ENCODE measurements at places on chromosomes 6 and 20.

GRCh38 chr6:45832063-45832462 is 183.6 kb downstream of the CLIC5 start:
- DNase-seq: no peak

GRCh38 chr20:32454164-32455145 is 96.3 kb downstream of the ASXL1 start:
- peak; percentile 19 for DNase-seq

GRCh38 chr6:47655719-47656595 is 42.4 kb upstream of the ADGRF4 start:
- no peak for DNase-seq

- no peak for DNase-seq
Measured at GRCh38 chr6:117076076-117076475, 189.3 kb upstream of the VGLL2 start.

DNA sequence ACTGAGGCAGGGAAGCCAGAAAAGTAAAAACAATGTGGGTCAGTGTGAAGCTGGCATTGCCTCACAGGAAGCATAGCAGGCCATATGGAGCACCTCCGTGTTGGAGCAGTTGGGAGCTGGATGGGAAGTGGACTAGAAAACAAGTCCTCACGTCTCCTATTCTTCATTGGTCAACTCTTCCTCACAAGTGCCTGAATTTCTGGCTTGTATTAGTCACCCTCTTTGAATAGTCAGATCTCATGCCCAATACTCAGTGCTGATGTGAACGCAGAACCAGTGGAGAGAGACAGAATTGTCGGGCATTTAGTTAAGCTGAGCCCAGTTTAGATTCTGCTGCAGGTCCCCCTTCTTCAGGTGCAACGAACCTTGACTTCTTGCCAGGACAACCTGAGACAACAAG is 22.3 kb upstream of the RSPO3 start:
- DNase-seq: no peak

GRCh38 chr6:154164397-154164796 is 125.4 kb downstream of the OPRM1 start:
- DNase-seq: peak; percentile 49

DNA sequence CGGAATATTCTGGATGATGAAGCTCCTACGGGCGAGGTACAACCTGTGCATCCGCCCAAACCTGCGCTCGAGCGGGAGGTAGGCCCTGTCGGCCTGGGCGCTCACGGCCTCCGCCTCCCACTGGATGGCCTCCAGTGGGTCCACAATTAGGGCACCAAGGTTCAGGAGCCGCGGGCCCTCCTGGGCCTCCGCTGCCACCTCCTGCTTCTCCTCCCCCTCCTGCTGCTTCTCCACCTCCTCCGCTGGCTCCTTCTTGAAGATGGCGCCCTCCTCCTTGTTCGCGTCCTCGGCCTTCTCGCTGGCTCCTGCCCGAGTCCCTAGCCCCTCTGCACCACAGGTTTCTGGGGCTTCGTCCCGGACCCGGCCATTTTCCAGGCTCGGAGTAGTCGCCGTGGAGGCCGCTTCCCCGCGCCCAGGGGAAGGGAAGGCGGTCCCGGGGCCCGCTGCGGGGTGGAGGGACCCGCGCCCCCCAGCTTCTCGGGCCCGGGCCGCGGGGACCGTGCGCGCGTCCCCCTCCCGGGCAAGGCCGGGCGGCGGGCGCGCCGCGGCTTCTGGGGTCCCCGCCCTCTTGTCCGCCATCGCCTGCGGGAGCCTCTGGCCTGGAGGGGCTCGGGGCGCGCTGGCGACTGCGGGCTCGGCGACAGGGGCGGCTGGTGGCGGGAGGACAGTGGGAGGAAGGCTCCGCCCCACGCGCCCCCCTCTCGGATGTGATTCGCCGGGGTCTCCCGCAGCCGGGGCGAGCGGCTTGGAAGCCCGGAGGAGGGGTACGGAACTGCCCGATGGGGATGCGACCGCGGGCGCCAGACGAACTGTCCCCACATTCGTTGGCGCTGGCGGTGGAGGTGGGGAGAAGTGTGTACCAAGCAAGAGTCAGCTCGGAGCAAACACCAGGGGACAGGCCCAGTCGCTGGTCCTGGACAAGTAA is 17.6 kb downstream of the PLAGL2 start:
- DNase-seq: peak; percentile 68

DNA sequence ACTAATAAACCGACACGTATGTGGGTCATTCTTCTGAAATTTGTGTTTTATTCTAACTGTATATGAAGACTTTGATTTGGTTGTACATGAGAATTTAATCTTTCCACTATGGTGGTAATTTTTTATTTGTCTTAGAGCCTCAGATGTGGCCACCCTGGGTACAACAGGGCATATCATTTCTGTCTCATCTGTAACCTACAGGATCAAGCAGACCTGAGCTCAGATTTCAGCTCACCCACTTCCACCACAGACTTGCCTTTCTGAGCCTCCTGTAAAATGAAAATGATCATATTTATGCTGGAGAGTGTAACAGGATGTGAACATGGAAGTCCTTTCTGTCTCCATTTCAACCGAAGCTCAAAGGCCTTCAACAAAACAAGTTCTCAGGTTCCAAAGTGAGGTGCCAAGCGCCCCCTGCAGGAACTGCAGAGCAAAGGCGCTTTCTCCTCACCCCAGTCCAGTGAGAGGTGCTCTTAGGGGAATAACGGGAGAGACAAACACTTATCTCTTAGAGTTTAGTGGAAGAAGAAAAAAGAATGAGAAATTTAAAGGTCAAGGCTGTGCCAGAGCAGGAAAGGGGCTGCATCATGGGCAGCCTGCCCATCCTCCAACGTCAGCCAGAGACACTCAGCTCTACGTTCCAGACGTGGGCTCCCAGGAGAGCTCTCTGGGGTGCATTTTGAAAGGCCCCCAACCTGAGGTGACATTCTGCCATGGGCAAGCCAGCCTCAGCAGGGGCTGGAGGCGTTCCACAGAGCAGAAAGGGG is 23.0 kb upstream of the CD24 start:
- DNase-seq: no peak

- DNase-seq: no peak
Measured at GRCh38 chr6:129606664-129607063, 103.3 kb downstream of the ARHGAP18 start.

DNA sequence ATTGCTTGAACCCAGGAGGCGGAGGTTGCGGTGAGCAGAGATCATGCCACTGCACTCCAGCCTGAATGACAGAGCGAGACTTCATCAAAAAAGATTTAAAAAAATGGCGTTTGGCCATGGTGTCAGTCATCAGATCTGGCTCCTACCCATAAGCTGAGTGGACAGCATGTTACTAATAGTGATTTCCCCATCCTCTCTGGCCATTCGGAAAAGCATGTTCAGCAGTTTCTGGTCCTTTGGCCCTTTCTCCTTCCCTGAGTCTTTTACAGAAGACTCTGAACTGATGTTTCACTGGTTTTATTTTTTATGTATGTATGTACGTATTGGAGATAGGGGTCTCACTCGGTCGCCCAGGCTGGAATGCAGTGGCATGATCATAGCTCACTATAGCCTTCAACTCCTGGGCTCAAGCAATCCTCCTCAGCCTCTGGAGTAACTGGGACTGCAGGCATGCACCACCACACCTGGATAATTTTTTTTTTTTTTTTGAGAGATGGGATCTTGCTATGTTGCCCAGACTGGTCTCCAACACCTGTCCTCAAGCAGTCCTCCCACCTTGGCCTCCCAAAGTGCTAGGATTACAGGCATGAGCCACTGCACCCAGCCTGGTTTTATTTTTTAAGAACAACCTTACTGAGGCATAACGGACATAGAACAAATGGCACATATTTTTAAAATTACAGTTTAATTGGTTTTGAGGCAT is 84.2 kb upstream of the CNKSR3 start:
- DNase-seq: no peak

GRCh38 chr20:1710484-1710883 is 52.9 kb upstream of the SIRPG start:
- DNase-seq: no peak

- no peak for DNase-seq
Measured at GRCh38 chr6:9521152-9521530, 893.7 kb downstream of the TFAP2A start.

GRCh38 chr6:19812512-19813119 is 24.6 kb upstream of the ID4 start:
- no peak for DNase-seq

- DNase-seq: no peak
Measured at GRCh38 chr6:136552054-136552453, 1.8 kb upstream of the MAP7 start.

- DNase-seq: no peak
Measured at GRCh38 chr6:48835421-48835958, 627.6 kb downstream of the MMUT start.

- DNase-seq: peak; percentile 52
Measured at GRCh38 chr6:34531580-34532201, 24.4 kb downstream of the SPDEF start.

DNA sequence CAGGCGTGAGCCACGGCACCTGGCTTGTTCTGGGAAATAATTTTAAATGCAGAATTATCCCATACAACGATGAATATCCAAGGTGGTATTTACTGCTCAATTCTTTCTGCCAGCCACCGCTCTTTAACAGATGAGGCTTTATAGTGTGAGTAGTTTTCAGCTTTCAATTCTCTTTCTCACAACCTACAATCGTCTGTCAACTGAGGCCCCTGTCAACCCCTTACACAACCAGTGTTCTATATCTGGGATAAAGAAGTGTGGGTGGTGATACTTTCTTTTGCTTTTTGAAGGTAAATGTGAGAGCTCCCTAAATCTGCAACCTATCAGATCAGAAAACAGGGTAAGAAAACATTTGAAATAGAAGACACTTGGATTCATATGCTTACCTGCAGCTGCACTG is 22.5 kb downstream of the STAU1 start:
- DNase-seq: no peak

GRCh38 chr6:72151742-72152141 is 265.4 kb downstream of the RIMS1 start:
- no peak for DNase-seq

GRCh38 chr6:140001821-140002341 is 627.4 kb upstream of the CITED2 start:
- DNase-seq: no peak

GRCh38 chr6:165944002-165944466 is 223.6 kb downstream of the TBXT start:
- no peak for DNase-seq

GRCh38 chr20:53487461-53488200 is 106.0 kb downstream of the ZNF217 start:
- no peak for DNase-seq

DNA sequence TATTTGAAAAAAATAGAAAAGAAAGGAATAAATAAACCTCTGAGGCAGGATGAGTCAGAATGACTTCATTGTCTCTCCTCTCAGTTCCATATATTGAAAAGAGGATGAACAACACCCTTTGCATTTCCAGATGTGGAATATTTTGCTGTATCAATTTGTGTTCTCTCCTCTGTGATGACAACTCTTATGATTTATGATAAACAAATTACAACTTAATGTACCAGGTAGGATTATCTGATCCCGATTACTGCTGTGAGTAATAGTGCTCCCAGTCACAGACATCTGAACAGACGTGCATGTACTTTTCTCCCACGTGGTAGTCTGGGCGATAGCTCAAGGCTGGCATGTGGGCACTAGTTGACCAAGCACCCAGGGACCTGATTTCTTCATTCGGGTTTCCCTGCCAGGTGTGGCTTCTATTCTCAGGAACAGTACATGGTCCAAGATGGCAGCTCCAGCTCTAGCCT is 142.1 kb upstream of the SULF2 start:
- DNase-seq: no peak

DNA sequence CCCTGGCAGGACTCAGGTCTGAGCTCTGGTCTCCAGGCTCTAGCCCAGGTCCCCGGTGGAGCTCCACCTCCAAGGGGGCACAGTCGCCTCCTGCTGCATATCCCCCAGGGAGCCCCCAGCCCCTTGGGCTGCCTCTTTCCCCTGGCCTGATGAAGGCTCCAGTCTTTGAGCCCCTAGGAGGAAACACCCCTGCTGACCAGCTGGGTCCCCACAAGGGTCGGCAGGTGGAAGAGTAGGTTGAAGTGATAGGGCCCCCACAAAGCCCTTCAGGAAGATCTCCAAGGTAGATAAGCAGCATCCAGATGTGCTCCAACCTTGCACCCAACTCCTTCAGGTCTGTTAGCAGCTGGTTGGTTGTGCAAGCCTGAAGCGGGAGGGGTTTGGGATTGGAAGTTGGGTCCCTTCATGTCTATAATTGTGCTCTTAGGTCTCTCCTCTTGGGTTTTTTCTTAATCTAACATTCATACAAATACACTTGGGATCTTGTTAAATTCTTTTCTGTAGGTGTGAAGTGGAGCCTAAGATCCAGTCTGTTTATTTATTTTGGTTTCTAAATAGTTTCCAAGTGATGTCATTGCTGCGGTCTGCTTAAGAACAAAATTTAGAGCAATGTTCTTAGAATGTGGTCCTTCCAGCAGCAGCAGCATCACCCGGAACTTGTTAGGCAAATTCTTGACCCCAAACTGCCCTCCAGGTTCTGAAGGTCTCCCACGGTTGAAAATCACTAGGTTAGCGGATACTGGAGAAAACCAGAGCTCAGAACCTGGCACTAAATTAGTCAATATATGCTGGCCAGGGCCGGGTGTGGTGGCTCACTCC is 5.1 kb downstream of the UBE2C start:
- no peak for DNase-seq

GRCh38 chr20:42740226-42740870 is 449.4 kb downstream of the PTPRT start:
- DNase-seq: peak; percentile 47

DNA sequence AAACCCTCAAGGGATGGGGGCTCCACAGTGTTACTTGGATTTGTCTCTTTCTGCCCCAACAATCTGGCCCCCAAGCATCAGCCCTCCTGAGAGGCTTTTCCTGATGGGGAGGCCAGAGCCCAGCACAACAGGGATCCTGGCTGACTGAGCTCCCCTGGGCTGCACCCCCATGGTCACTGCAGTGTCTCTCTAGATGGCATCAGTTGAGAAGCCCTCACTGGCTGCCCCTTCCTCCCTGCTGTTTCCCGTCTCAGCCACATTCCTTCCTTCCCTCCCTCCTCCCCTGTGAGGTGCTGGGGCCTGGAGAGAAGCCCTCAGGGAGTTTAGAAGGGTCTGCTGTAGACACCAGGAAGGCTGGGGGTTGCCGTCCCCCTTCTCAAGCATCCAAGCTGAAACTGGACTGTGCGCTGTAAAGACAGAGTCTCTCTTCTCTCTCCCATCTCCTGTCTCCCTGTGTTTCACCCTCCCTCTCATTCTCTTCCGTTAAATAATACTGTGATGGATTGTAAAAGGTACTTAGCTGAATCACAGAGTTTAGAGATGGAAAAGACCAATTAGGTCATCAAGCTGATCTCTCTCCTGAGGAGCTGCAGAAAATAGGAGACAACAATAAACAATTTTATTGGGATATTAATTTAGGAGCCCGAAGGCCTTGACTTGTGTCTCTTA is 29.7 kb downstream of the SAYSD1 start:
- no peak for DNase-seq

DNA sequence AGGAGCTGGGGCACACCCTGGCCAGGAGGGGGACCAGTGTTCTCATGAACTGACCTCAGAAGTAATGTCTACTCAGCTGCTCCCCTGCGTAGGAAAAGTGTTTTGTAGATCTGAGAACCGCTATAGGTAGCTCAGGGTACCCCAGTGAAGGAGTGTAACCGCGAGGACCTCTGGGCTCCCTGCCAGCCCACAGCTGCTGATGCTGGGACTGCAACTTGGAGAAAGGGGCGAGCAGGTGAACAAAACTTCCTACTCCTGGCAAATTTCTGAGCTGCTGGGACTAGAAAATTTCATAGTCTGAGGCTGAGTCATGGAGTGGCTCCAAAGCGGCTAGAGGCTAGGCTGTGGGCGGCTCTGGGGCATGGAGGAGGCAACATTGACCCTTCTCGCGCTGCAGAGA is 51.9 kb downstream of the PYGB start:
- DNase-seq: no peak

- no peak for DNase-seq
Measured at GRCh38 chr6:139647016-139647415, 272.6 kb upstream of the CITED2 start.
